ENCODE measurements at places on chromosomes 12 and 14.

GRCh38 chr14:94395888-94396574, 7.6 kb upstream of the SERPINA1 start:
- no peak for DNase-seq

DNA sequence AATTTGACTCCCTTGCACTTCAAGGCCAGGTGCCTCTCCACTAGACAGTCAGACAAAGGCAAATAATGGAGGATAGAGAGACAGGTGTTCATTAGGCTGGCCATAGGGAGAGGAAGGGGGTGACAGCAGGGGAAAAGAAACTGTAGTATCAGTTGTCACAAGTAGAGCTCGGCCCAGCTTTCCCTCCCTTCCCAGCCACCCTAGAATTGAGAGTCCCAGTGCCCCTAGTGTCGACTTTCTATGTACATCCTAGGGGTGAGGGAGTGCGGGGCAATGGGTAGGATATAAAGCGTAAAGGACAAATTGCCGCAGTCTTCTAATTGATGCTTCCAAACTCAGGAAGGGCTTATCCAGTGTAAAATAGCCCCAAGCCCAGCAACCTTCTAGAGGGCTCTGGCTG, 39.0 kb downstream of the BAZ2A start:
- DNase-seq: no peak

GRCh38 chr12:6618483-6619225, 11.5 kb upstream of the CHD4 start:
- no peak for DNase-seq

- no peak for DNase-seq
Measured at GRCh38 chr12:80299219-80299618, 144.8 kb upstream of the PTPRQ start.

Data from activated naive CD4-positive, alpha-beta T cell treated with anti-CD3 and anti-CD28 coated beads, Interleukin-2, amount 50 U/mL, for 72 hours (primary cell).